Aorta (tissue), 5 donors: ENCODE measurements at places on chromosomes 12 and 14. TPM values are rescaled to one million over a fixed set of nuclear protein-coding genes. Genes with fewer than 3 reads are reported as not detected.

Gene LHX5
- total RNA-seq, result not detected

GRCh38 chr12:75564398-75564797, 53.0 kb upstream of the KRR1 start:
- no peak for DNase-seq

GRCh38 chr12:13085968-13086686, 17.3 kb downstream of the GSG1 start:
- DNase-seq, result no peak

DNA sequence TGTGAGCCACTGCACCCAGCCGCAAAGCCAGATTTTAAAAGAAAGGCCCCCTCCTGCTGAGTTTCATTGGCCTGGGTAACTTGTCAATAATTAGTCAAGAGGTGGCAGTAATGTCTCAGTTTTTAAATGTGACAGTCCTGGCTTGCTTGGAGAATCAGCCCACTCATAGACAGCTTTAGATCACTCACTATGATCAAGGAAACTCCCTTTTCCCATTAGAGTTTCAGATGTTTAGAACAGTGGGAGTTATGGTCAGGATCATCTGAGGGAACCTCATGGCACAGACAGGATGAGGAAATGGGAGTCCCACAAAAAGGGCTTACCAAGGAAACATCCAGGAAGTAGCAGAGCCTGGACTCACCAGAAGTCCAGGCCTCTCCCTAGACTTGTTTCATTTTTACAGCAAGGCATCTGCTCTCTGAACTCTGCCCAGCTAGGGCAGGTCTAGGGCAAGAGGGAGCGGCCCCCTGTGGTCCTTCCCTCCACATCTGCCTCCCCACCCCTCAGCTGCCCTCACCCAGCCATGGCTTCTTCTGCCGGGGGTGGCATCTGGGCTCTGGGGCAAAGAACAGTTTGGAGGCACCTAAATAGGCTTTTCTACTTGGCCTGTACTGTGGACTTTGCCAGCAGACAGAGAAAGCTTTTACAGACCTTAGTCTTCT, 11.2 kb downstream of the BCL2L14 start:
- DNase-seq, result no peak

Gene TDRD9
- 1.7 TPM for total RNA-seq

Gene CLEC9A
- total RNA-seq, result 0.42 TPM

Gene SELPLG
- total RNA-seq, result 8.1 TPM

GRCh38 chr12:51632623-51633022, 41.6 kb downstream of the SCN8A start:
- no peak for DNase-seq

DNA sequence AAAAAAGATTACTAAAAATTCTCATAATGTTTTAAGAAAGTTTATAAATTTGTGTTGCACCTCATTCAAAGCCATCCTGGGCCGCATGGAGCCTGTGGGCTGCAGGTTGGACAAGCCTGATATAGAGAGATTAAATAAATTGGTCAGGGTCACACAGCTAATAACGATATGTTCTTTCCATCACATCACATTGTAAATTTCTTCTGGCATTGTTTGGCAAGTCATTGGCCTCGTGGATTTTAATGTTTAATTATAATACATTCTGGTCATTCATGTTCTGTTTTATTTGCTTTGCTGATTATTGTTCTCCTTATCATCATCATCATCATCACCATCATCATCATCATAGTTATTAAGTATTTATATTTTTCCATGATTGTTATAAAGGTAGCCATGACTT, 157.3 kb downstream of the DIO2 start:
- no peak for DNase-seq

DNA sequence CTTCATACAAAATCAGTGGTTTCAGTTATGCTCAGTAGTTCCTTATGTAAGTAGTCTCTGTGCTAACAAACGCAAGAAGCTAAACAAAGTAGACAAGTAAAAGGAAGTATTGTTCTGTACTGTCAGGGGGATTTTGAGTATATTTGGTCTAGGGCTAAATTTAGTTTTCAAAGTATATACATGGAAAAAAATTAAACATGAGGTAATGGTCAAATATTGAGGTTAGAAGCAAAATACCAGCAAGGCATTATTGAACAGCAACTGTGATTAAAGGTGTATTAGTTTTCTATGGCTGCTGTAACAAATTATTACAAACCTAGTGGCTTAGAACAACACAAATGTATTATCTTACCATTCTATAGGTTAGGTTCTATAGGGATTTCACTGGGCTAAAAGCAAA, 18.8 kb downstream of the GNG2 start:
- DNase-seq, result no peak

DNA sequence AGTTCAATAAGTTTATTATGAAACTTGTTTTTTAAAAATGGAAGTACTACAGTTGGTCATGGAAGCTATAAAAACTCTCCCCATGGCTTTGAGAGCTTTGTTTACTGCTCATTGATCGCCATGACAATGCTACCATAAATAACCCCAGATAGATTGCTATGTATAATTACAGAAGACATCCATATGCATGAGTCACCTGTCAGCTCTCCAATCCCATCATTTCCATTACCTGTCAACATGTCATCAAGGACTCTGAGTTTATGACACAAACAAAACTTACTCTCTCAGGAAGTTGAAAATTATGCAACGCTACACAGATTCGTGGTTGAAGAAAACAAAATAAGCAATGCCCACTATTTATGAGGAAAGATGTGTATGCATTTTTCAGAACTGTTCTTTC, 144.4 kb downstream of the SEC23A start:
- DNase-seq, result no peak

Gene GSKIP
- 17.2 TPM for total RNA-seq

GRCh38 chr12:64256166-64256800, 34.2 kb upstream of the KICS2 start:
- no peak for DNase-seq

Gene SPTB
- total RNA-seq, result 5.4 TPM

Gene HOXC6
- 17.1 TPM for total RNA-seq

Gene GNB3
- total RNA-seq, result 13.7 TPM

GRCh38 chr12:1741154-1741949, 50.5 kb downstream of the ADIPOR2 start:
- no peak for DNase-seq

GRCh38 chr14:21133901-21134300, 22.0 kb downstream of the OR5AU1 start:
- no peak for DNase-seq

Gene MUCL1
- total RNA-seq, result not detected

DNA sequence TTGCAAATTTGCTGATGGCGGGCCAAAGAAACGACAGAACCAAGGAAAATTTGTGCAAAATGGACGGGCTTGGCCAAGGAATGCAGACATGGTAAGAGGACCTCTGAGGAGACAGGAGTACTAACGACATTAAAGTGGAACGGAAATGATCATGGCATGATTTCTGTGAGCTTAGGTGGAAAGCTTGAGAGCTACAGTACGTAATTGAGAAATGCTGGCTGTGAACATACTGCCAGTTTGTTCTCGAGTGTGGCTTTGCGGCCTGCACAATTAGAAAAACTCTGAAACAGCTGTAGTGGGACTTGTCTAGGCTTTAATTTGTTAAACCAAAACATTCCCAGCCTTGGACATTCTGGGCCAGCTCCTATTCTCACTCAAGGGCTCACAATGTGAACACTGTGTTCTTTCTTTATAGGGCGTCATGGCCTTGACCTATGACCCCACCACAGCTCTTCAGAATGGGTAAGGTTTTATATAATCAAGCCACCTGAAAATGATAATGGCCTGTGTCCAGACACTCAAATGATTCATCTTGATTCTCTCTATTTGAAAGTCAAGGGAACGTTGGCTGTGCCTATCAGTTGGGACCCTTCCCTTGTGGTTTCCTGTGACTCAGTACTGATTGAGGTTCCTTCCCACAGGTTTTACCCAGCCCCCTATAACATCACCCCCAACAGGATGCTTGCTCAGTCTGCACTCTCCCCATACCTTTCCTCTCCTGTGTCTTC, 48.5 kb downstream of the BAZ2A start:
- DNase-seq, result no peak

Gene NID2
- 56.6 TPM for total RNA-seq

GRCh38 chr14:56125772-56126636, 7.8 kb downstream of the PELI2 start:
- no peak for DNase-seq

GRCh38 chr12:92624236-92624635, 78.6 kb upstream of the PLEKHG7 start:
- DNase-seq, result no peak

Gene L3HYPDH
- 53.1 TPM for total RNA-seq

DNA sequence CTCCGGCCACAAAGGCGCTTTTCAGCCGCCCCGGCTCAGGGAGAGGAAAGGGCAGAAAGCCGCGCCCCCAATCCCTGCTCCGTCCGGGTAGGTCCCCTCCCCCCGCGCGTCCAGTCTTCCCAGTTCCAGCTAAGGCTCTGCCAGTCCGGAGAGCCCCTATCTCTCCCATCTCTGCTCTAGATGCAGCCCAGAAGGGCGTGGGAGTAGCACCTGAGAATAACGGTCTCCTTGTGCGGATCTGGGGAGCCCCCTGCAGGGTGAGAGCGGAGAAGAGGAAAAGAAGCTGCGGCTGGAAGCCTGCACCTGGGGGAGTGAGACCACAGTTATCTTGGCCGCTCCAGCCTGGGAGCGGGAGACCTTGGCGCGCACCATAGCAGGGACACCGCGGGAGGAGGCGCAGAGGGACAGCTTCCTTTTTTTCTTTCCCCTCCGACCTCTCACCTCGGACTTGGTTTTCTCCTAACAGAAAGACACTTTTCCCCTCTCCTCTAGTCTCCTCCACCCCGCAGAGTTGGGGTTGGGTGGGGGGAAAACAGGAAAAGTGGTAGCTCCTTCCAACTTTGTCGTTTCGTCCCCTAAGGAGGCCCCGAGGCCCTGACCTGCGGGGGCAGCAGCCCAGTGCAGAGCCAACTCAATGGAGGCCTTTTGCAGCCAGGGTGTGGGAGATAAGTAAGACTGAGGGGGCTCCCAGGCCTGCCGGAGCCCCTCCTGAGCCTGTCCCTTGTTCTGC, 2.4 kb downstream of the DHH start:
- peak; percentile 61 for DNase-seq
